ENCODE measurements at places on chromosomes 7 and 10.

GRCh38 chr10:52357971-52358370, 43.9 kb downstream of the DKK1 start:
- DNase-seq: no peak

- no peak for DNase-seq
Measured at GRCh38 chr10:80612261-80612660, 74.6 kb downstream of the SH2D4B start.

- no peak for DNase-seq
Measured at GRCh38 chr10:73478636-73479035, 17.2 kb downstream of the PPP3CB start.

GRCh38 chr10:21174715-21175495, 277.8 kb upstream of the NEBL start:
- peak; percentile 26 for DNase-seq

DNA sequence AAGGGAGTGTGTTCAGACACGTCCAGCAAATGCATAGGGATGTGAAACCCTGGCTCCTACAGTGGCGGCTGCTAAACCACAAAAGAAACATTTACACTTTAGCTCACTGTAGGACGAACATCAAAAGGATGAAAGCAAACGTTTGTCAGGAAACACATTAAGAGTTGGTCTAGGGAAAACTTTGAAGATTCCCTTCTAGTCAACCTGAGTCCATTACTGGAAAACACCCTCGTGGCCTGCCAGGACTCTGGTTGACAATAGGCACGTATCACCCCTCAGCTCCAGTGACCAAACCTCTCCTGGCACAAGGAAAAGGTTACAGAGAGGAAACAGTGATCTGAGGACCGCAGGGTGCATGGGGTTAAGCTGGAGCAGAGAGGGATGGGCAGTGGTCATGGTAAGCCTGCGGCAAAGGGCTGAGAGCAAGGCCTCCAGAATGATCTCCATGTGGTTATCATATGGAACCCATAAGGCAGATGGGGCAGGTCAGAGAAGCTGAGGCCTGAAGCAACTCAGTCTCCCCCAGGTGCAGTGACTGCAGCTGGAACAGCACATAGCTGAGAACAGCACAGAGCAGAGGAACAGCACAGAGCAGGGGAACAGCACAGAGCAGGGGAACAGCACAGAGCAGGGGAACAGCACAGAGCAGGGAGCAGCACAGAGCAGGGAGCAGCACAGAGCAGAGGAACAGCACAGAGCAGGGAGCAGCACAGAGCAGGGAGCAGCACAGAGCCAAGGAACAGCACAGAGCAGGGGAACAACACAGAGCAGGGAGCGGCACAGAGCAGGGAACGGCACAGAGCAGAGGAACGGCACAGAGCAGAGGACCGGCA, 49.9 kb downstream of the CHST15 start:
- DNase-seq: no peak

DNA sequence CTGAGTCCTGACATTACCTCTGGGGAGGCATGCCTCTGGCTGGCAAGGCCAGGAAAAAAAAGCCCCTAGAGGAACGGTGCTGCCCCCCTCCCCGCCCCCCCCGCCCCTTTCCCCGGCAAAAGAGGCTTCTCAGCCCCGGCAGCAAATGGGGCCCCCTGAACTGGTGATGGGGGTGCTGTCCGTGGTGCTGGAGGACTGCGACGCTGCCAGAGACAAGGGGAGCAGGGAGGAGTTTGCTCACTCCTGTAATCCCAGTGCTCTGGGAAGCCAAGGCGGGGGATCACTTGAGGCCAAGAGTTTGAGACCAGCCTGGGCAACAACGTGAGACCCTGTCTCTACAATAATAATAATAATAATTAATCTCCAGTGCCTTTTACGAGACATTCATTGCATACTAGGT, 23.7 kb downstream of the SRRM3 start:
- DNase-seq: no peak

DNA sequence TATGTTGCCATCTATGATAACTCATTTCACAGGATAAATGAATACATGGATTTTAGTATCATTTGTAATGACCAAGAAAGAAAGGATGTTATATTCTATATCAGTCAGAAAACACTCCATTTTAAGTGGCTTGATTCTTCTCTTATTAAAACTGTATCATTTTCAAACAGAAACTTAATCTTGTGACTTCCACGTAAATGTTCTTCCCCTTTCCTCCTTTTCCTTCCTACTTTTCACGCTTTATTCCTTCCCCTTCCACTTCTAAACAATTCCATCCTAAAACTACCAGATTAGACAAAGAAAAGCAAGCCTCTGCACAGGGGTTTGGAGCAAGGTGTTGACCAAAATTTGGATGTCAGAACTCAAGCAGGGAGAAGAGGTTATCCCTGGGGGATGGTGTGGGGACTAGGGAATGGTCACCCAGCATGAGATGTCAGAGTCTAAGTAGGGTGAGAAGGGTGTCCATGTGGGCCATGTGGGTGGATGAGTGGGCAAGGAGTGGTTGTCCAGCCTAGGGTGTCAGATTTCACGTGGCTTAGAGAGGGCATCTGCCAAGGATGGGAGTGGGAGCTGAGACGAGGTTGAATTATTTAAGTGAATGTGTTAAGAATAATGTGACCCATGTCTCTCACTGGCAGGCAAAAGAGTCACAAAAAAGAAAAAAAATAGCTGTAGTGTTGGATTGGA, 5.0 kb upstream of the GSAP start:
- no peak for DNase-seq

- DNase-seq: no peak
Measured at GRCh38 chr7:44242091-44242490, 41.3 kb downstream of the YKT6 start.

GRCh38 chr10:24237801-24238395, 29.0 kb downstream of the KIAA1217 start:
- DNase-seq: no peak

- DNase-seq: no peak
Measured at GRCh38 chr10:122113161-122113944, 124.4 kb downstream of the TACC2 start.

DNA sequence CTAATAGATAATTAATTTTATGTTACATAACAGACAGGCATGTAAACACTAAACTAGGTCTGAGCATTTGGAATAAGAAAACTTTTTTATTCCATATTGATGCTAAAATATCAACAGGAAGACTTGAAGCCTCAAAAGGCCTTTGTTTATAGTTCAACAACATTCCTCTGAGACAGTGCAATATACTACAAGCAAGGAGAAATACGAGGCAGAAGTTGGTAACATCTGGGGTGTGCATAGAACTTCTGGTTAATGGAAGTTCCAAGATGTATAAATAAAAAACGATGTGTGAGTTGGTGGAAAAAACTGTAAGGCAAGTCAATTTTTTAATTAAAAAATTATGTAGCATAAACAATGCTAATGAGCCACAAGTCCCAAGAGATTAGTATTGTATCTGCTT, 139.6 kb downstream of the SKAP2 start:
- no peak for DNase-seq

DNA sequence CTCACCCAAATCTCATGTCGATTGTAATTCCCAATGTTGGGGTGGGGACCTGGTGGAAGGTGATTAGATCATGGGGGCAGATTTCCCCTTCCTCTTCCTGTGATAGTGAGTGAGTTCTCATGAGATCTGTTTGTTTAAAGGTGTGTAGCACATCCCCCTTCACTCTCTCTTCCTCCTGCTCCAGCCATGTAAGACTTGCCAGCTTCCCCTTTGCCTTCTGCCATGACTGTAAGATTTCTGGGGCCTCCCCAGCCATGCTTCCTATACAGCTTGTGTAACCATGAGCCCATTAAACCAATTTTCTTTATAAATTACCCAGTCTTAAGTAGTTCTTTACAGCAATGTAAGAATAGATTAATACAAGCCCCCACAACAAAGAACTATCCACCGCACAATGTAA, 109.9 kb upstream of the JAZF1 start:
- DNase-seq: no peak

- DNase-seq: no peak
Measured at GRCh38 chr7:117211614-117212013, 111.2 kb downstream of the WNT2 start.

DNA sequence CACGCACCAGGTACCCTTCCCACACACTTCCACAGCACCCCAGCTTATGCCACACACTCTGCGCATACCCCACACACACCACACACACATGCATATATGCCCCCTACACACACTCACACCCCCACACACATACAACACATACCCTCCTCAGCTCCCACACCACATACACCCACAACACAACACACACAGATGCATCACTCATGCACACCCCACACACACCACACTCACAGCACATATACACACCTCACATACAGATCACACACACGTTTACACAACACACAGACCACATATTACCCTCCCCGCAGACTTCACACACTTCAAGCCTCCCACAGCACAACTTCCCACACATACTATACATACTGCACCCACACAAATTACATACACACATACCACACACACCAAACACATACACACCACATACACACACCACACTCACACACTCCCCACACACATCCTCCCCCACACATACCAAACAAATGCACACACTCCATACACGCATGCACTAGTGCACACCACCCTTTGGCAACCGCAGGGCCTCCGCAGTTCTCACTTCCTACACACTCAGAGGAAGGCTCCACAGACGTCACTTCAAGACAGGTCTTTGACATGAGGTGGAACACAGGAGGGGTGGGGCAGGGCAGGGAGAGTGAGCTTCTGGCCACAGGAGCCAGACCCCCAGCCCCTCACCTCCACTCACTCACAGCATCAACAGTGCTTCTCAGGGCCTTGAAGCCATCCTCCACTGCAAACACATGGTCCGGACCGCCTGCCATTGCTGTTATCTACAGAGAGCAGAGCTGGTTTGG, 18.5 kb upstream of the ANTXRL start:
- DNase-seq: no peak

DNA sequence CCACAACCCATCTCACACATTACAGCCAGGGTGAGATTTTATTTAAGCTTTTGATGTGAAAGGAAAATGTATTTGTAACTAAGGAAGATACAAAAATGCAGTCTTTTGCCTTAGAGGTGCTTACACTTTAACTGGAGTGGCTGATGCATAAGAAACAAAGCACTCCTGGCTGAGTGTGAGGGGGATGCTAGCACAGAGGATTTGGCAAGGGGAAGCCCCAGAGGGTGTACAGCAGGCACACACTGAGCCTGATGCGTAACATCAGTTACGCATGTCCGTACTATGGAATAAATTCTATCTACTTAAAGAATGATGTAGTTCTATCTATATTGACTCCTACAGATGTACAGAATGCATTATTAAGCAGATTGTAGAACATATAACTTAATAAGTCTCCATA, 17.8 kb downstream of the GIMAP8 start:
- DNase-seq: no peak

DNA sequence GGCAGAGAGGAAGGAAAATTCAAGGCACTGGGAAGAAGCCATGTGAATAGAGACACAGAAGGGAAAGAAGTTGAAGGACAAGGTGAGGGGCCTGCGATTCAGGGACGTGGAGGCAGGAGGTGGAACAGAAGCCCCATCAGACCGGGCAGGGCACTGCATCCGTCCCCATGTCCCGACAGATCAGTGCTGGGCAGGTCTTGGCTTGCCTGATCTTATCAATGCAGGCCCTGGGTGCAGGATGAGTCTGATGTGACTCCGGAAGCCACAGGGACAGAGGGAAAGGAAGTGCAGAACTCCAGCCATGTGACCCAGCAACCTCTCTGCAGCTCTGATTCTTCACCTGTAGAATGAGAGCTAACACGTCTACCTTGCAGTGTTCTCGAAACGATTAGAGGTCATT, 136.2 kb upstream of the CTBP2 start:
- no peak for DNase-seq

- peak; percentile 69 for DNase-seq
Measured at GRCh38 chr7:44639671-44640321, 33.4 kb downstream of the OGDH start.

DNA sequence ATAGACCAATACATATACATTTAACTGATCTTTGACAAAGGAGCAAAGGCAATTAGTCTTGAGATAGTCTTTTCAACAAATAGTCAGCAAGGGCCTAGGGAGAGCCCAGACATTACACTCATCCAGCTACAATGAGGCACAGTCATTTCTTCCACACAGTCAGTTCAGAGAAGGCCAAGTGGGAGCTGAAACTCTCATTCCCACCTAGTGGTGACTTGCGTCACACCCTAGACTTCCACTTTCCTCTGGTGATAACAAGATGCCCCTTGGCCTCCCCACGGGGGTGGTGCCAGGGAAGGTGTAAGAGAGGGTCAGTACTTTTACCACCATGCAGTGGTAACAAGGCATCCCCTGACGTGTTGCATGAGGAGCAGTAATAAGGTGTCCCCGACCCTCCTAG, 8.0 kb downstream of the FRMPD2 start:
- no peak for DNase-seq

GRCh38 chr10:132520177-132520811, 17.3 kb upstream of the INPP5A start:
- DNase-seq: no peak

GRCh38 chr10:86191686-86192085, 174.9 kb downstream of the GRID1 start:
- DNase-seq: no peak

GRCh38 chr7:114973147-114973546, 51.3 kb downstream of the MDFIC start:
- no peak for DNase-seq

DNA sequence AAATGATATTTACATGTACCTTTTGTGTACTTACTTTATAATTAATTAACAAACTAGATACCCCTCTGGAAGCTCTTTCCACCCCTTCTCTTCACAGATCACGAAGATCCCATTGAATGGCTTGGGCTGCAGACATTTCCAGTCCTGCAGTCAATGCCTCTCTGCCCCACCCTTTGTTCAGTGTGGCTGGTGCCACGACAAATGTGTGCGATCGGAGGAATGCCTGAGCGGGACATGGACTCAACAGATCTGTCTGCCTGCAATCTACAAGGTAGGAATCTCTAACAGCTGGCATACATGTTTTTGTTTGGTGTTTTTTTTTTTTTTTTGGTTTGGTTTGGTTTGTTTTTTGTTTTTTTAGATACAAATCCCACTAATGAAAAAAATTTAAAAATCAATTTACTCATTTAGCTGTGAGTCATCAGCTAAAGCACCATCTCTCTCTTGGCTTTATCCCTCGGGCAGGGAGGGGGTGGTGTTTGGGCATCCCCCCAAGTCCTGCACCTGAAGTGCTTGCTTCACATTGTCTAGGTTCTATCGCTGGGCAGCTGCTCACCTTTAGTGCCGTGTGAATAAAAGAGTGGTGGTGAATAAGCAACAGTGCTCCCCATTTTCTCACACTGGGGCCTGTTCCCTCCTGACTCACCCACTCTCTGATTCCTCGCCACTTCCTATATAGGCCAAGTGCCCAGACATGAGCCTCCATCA, 68.9 kb downstream of the MET start:
- DNase-seq: no peak

Measured in cerebellum (tissue), 4 donors.